ENCODE measurements at places on chromosomes 1 and 21.
A peak's percentile ranks its signal among the peaks of the same experiment; 100 is the strongest.

DNA sequence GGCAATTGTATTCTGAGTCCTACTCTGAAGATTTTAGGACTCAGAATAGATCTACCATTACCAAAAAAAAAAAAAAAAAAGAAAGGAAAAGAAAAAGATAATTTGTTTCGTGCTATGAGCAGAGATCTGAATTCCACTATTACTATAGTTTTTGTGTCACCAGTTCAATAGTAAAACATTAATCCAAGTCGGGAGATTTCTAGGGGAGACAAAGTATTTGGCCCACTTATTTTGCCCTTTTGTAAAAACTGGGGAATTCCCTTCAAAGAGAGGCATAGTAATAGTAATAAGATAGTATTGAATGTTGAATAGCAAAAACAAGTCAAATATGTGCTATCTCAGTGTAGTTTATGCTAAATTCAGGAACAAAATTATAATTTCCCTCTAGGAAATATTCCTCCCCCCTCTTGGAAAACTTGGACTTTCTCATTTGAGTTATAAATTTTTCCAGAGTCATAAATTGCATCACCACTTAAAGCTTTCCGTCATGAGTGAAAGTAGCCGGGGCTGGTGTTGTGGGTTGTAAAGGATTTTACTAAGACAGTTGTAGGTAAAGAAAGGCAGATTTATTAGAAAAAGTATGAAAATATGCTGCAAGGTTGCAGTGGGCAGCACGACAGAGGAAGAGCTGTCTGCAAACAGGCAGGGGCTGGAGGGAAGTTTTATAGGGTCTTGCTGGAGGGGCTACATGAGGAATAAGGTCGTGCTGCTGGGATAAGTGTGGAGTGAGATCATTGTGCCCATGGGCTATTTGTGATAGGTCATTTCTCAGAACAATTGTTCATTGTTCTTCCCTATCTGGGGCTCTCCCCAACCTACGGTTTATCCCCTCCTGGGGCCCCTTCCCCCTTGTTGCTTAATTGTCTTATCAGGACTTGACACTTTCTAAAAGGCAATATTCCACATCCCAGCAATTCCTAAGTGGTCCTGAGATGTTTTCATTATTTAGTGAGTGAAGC lies 1009.9 kb downstream of the PLA2G4A start:
- no peak for DNase-seq

- no peak for DNase-seq
Observed at GRCh38 chr1:111154021-111154999, 14.3 kb downstream of the CEPT1 start.

DNA sequence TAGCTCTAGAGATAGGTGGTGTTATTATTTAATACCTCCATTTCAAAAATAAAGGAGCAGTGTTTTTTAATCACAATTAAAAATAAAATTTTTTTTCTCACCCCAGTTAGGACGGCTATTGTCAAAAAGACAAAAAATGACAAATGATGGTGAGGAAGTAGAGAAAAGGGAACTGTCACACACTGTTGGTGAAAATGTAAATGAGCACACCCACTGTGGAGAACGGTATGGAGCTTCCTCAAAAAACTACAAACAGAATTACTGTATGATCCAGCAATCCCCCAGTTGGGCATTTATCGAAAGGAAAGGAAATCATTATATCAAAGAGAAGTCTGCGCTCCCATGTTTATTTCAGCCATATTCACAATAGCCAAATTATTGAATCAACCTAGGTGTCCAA lies 148.7 kb upstream of the NR5A2 start:
- no peak for DNase-seq

DNA sequence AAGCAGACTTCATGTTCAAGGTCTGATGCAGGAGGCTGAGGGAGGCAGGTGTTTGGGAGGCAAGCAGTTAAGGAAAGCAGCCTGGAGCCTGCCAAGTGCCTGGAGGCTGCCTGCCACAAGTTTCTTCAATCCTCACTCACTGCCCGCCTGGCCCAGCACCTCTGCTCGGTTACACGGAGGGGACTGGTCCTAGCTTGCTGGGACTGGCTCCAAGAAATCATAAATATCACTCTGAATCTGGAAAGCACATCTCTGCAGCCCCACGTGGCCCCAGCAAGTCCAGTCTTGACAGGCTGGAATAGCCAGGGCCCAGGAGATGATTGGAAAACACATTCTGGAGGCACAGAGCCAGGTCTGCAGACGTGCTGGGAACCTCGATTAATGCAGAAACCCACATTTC lies 83.9 kb downstream of the BCAR3 start:
- no peak for DNase-seq

GRCh38 chr1:29338908-29339575 lies 102.7 kb downstream of the PTPRU start:
- no peak for DNase-seq

GRCh38 chr1:241654019-241654418 lies 1.9 kb downstream of the WDR64 start:
- DNase-seq, result peak; percentile 42

DNA sequence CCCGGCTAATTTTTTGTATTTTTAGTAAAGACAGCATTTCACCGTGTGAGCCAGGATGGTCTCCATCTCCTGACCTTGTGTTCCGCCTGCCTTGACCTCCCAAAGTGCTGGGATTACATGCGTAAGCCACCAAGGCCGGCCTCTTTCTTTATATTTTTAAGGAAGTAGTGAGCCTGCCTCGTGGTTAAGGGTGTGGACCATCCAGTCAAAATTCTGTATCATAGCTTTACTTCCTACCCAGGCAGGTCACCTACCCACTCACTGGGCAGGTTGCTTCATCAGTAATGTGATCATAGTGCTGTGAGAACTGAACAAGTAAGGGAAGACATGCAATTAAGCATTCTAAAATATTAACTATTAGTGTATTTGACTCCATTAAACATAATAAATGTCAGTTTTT lies 8.1 kb upstream of the ACOT7 start:
- no peak for DNase-seq

GRCh38 chr1:115377411-115377810 lies 39.4 kb upstream of the NGF start:
- DNase-seq, result peak; percentile 61

- DNase-seq, result no peak
Observed at GRCh38 chr1:65172936-65173690, 25.1 kb downstream of the AK4 start.

DNA sequence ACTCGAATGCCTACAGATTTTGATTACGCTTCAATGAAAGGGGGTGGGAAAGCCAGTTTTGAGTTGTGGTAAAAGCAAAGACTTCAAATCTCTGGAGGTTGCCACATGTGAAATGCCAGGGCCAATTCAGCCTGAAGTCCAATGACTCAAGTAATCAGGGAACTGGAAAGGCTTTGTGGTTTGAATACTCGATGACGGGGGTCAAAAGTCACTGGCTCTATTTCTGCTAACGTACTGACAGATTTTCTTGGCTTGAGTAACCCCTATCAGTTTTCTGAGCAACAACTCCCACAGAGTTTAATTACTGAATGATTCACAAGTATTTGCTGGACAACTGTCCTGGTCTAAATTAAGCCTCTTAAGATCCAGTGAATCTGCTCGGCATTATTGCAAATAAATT lies 152.2 kb downstream of the SIPA1L2 start:
- DNase-seq, result peak; percentile 97

GRCh38 chr1:161198194-161198896 lies 509 bp downstream of the ADAMTS4 start:
- DNase-seq, result peak; percentile 43

DNA sequence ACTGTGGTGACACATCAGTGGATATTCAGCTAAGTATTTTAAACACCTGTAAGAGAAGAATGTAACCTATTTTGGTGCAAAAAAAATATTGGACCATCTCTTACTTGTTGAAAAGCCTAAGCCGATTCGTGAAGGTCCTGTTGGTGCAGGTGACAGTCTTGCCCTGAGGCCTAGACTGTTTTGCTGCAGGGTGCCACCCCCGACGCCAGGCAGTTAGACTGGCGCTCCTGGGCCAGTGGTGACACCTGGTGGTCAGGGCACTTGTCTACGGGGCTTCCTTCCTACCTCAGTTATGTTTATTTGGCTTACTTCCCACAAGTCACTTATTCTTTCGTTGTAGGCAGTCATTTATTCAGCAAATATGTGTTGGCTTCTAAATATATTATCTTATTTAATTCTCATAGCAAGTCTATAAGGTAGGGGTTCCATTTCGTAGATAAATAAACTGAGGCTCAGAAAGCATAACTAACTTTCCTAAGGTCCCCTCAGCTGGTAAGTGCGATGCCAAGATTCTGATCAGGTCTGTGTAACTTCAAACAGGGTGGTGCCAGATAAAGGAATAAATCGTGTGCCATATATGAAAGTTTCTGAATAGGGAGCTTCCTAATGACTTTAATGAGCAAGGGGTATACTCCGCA lies 1.9 kb downstream of the EEIG2 start:
- no peak for DNase-seq

GRCh38 chr1:89566761-89567174 lies 42.1 kb downstream of the LRRC8B start:
- no peak for DNase-seq

- DNase-seq, result no peak
Observed at GRCh38 chr21:26954662-26955121, 12.2 kb downstream of the ADAMTS5 start.

GRCh38 chr1:10621906-10622305 lies 147.2 kb downstream of the PEX14 start:
- no peak for DNase-seq

DNA sequence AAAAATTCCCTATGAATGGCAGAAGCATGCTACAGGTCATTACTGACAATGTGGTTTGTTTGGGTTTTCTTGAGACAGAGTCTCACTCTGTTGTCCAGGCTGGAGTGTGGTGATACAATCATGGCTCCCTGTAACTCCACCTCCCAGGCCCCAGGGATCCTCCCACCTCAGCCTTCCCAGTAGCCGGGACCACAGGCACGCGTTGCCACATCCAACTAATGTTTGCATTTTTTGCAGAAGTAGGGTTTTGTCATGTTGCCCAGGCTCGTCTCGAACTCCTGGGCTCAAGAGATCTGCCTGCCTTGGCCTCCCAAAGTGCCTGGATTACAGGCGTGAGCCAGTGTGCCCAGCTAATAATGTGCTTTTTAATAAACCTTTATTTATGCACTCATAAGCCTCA lies 259.1 kb downstream of the NFIA start:
- no peak for DNase-seq

GRCh38 chr1:182114627-182115023 lies 53.1 kb upstream of the ZNF648 start:
- DNase-seq, result no peak

- DNase-seq, result no peak
Observed at GRCh38 chr1:14254251-14254650, 344.2 kb upstream of the KAZN start.

GRCh38 chr1:118290571-118290970 lies 105.5 kb upstream of the SPAG17 start:
- no peak for DNase-seq

DNA sequence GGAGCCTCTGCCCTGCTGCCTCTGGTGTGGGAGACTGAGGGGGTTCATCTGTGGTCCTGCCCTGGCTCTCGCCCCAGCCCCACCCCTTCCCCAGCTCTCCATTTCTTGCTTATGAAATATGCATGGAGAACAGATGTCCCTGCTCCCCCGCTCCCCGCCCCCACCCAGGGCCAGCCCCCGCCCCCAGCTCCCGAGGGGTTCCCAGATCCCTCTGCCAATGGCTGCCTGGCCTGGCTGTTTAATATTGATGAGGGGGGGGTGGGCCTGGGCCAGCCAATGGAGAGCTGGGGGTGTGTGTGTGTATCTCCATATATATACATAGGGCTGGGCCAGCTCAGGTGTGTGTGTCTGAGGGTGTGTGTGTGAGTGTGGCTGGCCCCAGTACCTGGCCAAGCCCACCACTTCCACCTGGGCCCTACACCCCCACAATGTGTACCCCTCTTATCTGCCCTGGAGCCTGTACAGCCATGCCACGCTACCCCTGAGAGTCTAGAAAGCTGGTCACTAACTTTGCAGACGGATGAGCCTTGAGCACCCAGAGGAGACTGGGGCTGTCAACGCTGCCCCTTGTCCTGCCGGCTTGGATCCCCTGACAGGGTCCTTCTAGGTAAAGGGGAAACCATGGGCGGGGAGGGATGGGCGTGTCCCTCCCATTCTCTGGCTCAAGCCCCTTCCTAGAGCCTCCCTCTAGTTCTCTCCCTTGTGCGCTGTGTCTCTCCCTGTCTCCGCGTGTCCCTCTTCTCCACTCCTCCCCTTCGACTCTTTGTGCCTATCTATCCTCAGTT lies at the start of gene NHLH1:
TSS of gene NHLH1 (plus strand) at position 341 of the 785 bp plus-strand sequence. CDS start 3,661 bp downstream, outside the sequence.
- no peak for DNase-seq

GRCh38 chr1:208280681-208281450 lies 36.7 kb upstream of the PLXNA2 start:
- DNase-seq, result no peak

DNA sequence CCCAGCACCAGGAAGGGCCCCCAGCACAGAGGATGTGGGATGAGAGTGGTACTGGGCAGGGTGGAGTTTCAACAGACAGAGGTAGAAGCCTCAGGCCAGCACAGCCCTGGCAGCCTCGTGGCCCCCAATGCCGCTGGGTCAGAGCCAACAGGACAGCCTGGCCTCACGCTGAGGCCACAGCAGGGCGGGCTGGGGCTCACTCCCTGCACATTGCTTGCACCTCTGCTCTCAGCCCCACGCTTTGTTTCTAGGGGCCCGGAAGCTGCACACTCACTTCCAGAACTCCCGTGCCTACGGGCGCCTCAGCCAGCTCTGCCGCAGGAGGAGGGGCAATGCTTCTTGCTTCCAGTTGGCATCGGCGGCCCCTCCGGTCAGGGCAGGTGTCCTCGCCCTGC lies 72.9 kb downstream of the SIK1 start:
- DNase-seq, result no peak

DNA sequence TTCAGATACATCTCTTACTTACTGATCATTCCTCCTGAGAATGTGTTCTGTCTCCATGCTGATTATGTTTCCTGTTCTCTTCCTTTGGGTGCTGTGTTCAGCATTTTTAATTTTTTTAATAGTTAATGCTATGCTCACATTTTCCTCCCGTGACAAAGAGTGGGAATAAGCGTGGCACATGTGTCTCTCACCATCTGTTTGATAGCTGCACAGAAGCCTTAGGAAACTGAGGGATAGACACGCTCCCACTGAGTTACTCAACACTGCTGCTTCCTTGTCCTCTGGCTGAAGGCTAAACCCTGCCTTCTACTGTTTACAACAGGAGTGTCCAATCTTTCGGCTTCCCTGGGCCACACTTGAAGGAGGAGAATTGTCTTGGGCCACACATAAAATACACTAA lies 264.2 kb downstream of the DISC1 start:
- DNase-seq, result no peak

DNA sequence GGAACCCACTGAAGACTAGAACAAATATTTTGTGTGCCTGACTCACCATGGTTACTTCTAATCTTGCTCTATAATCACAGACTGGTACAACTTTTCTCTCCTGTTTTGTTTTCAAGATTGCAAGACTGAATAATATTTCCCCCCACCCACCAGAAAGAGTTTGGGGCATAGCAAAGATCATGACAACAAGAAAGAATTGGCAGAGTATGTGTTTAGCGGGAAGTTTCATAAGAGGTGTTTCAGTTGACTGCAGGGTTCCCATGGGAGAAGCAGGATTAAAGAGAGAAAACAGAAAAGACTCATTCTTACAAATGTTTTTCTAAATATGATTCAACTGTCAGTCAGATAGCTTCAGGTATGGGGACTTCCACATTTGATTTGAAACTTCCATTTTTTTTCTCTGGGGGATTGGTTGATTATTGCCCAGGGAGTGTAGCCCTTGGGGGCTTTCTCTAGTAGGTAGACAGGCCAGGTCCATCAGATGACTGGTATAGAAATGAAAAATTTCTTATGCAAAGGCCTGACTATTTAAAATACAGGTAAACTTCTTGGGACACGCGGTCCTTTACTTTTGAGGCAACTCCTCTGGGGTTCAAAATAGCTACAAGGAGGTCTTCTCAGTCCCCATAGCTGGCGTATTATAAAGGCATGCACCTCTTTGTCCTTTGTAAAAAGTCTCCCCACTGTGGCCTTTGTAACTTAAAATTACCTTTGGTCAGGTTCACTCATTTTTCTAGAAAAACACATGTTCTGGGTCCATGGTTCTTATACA lies 13.9 kb downstream of the OR14I1 start:
- DNase-seq, result no peak

All from iris pigment epithelial cell (primary cell).